ENCODE measurements at places on chromosomes 16 and 17.
A peak's percentile ranks its signal among the peaks of the same experiment; 100 is the strongest.

GRCh38 chr16:27759301-27759871, 209.4 kb downstream of the KATNIP start:
- no peak for DNase-seq

- DNase-seq: no peak
Observed at GRCh38 chr17:34519282-34519681, 60.1 kb upstream of the TMEM132E start.

DNA sequence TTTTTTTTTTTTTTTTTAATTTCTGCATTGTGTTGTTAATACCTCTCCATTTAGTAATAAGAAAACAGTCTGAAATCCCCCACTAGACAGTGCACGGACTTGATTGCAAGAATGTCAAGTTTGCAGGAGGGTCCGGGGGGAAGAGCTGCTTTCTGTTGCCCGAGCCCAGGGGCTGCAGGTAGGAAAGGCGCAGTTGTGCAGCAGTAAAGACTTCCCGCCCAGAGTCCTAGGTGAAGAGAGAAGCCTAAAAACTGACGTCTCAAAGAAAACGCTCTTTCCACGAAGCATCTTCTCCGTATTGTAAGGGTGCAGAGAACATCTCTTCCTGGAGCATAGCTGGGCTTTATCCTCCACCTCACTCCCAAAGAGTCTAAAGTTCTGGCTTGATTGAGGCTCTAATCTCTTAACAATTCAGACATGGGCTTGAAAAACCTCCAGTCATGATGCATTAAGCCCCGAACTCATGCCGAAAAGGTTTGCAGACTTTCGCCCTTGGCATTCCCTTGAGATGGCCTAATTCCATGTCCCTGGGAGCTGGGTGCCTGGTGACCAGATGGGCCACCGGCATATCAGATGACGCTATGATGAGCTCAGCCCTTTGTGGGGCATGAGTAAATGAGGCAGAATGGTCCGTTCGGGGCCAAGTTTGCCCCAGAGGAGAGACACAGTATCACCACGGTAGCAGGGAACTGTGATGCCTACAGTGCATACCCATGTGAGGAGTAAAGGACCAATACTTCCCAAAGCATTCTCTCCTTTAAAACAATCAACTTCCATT, 436.2 kb upstream of the ZFHX3 start:
- no peak for DNase-seq

DNA sequence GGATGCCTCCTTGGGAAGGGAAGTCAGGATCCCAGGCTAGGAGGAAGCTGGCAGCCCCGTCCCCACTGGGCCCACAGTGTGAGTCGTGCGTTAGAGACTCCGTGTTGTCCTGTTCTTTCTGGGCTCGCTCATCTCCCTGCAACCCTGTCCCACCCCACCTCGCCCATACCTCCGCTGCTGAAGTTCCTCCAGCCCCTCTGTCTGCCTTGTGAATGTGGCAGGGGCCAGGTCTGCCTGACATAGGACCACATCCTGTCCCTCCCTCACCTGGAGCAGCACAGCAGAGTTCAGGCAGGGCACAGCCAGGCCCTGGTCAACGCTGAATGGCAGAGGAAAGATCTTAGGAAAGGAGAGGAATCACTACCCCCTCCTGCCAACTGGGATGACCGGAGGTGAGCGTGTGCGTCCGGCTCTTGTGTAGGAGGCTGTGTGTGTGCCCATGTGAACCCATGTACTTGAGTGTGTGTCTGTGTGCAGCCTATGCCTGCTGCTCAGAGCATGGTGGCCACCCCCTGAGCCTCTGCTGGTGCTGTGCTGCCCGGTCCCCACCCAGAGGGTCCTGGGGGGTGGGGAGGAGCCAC, 12.8 kb downstream of the KCNJ18 start:
- no peak for DNase-seq

GRCh38 chr16:84215531-84215930, 24.3 kb downstream of the KCNG4 start:
- DNase-seq: no peak

DNA sequence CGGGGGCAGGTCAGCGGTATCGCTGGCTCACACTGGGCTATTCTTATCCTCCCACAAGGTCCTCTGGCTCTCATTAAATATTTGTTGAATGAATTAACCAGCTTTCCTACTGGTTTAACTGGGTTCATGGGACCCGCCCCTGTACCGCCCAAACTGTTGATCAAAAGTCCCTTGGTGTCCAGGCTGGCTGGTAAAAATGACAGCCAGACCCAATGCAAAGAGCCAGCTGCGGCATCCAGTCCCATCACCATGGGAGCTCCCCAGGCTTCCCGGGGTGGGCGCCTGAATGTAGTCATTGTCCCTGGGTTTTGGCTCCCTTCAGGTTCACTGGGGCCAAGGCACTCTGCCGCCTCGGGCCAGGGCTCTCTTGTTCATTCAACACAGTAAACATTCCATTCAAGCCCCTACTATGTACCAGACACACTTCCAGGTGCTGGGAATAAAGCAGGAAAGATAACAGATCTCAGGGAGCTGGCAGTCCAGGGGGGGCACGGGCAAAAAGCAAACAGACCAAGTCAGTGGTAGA, 11.7 kb upstream of the ATP2C2 start:
- DNase-seq: peak; percentile 73

DNA sequence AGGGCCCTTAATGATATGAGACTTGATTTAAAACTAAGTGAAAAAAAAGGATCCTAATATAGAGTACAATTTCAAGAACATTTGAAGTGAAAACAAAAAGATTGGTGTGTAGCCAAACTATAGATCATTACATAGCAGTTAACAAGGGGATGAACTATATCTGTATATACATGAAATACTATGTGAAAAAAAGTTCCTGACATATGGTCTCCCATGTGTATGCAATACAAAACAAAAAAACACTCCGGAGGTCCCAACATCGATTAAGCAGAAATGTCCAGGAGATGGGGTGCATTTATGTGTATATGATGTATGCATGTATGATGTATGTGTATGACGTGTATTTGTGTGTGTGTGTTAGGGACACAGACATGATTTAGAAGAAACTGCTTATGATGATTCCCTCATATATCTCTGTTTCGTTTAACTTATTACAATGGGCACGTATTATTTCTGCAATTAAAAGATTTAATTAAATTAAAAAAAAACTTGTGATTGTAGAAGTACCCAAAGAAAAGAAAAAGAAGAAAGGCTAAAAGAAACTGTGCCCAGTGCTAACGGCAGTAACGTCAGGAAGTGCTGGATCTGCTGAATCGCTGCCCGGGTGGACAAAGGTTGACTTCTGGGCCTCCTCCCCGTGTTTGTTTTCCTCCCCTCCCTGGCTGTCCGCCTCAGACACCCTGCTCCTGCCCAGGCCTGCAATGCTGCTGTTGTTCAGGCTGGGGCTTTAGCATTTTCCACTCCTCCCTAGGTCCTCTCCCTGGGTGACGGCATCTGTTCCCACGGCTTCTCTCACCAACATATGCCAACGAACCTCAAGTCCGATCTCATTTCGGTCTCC, 36.9 kb downstream of the TBX4 start:
- no peak for DNase-seq

GRCh38 chr16:9072806-9073341, 18.6 kb upstream of the HAPSTR1 start:
- DNase-seq: no peak

DNA sequence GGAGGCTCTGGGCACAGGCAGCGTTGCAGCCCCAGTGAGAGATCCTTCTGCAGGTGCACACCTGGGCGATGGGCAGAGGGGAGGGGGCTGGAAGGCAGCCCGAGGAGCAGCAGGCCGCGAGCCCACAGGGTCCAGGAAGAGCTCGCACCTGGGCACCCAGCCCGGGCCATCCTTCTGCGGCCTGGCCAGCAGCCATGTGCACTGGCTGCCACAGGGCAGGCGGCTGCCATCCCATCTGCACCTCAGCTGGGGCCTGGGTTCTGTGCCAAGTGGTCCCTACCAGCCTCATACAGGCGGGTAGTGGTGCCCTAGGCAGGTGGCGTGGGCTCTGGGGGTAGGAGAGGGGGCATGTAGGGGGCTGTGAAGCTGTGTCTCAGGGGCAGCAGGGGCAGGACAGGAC, 197.2 kb downstream of the RBFOX3 start:
- peak; percentile 79 for DNase-seq

GRCh38 chr17:41171886-41172285, 3.9 kb upstream of the KRTAP4-3 start:
- no peak for DNase-seq

GRCh38 chr17:29242051-29242450, 4.6 kb upstream of the CRYBA1 start:
- no peak for DNase-seq

- DNase-seq: no peak
Observed at GRCh38 chr17:82567286-82567685, 47.8 kb downstream of the FOXK2 start.

- DNase-seq: no peak
Observed at GRCh38 chr17:81528651-81529436, 667 bp downstream of the FSCN2 start.

GRCh38 chr17:53950207-53950857, 127.6 kb downstream of the KIF2B start:
- DNase-seq: no peak

- no peak for DNase-seq
Observed at GRCh38 chr17:79513206-79513605, 97.6 kb downstream of the RBFOX3 start.

DNA sequence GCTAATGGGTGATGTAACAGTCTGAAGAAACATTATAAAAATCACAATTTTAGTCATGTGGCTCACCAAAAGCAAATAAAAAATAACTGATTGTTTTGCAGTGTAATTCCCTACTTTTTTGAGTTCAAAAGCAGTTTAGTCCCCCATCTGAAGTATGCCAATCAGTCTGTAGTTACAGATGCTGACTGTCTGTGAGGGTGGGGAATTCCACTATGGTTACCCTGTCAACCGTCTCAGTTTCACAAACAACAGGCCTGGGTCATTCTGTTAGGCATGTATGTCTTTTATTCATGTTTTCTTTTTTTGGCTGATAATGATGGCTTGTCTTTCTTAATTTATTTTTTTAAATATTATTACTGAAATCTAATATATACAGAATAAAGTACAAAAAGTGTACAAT, 69.3 kb downstream of the STXBP4 start:
- no peak for DNase-seq

DNA sequence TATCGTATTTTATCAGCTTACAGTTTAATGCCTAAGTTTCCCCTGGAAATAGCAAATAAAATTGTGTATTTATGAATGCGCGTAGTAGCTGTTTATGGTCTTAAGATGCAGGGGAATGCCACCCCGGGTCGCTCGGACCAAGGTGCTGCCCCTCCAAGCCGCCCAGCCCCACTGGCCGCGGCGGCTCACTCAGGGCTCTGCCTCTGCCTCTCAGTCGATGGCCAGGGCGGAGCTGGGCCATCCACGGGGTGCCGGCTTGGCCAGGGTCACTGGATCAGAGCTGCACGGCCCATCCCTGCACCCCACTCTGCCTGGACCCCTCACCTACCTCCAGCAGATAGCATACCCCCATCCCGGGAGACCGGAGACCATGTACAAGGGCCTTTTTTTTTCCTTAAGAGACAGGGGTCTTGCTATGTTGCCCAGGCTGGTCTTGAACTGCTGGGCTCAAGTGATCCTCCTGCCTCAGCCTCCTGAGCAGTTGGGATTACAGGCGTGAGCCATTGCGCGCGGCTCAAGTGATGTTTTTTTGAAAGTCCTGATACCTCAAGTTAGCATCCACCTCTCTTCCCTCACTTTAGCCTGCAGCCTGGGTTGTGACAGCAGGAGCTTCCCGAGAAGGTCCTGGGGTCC, 11.0 kb downstream of the PRSS27 start:
- DNase-seq: no peak

GRCh38 chr17:43673516-43674323, 12.0 kb upstream of the MEOX1 start:
- DNase-seq: peak; percentile 60

DNA sequence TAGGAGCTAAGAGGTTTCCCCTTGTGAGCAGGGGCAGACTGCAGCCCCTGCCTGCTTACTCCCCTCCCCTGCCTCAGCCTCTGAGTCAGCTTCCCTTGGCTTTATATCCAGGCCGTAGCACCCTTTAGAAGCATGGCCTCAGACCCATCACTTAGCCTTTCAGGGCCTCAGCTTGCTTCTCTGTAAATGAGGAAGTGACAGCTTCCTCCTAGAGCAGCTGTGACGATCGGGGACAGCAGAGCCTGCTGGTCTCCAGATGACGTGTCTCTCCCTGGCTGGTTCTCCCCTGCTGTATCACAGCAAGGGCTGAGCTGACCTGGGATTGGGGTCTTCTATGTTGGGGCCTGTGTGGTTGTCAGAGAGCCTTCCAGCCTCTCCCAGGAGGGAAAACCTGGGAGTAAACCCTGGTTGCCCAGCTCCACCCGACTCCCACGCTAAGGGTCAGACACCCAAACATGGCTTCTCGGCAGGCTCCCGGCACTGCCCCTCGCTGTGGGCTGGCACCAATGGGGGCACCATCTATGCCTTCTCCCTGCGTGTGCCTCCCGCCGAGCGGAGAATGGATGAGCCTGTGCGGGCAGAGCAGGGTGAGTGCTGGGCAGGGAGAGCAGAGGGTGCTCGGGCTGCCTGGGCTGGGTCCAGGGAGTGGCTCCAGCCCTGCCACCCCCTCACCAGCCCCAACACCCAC, 16.3 kb upstream of the MYO15B start:
- no peak for DNase-seq

GRCh38 chr16:57889111-57889510, 81.8 kb downstream of the CNGB1 start:
- no peak for DNase-seq

GRCh38 chr17:17474341-17474740, 2.5 kb upstream of the MED9 start:
- DNase-seq: no peak

GRCh38 chr16:3774819-3775218, 57.5 kb upstream of the TRAP1 start:
- peak; percentile 29 for DNase-seq

- DNase-seq: no peak
Observed at GRCh38 chr16:30377050-30377811, 2.6 kb downstream of the MYL11 start.
